Fibroblast of skin of left biceps (primary cell): ENCODE measurements at places on chromosomes 11 and 22.
A peak's percentile ranks its signal among the peaks of the same experiment; 100 is the strongest.

DNA sequence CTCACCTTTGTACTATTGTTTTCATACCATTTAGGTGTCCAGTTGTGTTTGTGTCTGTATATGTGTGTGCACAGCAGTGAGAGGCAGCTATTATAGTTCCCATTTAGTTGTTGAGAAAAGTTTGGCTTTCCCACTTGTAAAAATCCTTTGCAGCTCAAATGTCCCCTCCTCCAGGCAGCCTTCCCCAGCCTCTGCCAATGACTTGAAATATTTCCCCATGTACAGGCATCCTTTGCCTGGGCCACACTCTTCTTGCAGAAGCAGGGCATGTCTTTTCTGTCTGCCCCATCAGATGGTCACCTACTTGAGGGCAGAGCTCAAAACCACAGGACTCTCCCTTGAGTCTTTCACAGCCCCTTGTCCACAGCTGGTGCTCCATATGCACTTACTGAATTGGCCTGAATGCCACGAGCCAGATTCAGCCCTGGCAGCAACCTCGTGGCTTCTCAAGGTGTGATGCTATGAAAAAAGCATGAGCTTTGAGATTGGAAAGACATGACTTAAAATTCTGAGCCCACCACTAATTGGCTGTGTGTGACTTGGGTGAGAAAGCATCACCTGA is 39.3 kb downstream of the MYEOV start:
- DNase-seq, result no peak

GRCh38 chr22:37337204-37337943 is 55.1 kb downstream of the CYTH4 start:
- DNase-seq, result no peak

GRCh38 chr11:105092256-105093239 is 47.0 kb downstream of the CARD18 start:
- no peak for DNase-seq

- DNase-seq, result no peak
These were observed 19.6 kb upstream of the TXNRD2 start for GRCh38 chr22:19961201-19961580.

GRCh38 chr11:117618982-117619355 is 178.0 kb downstream of the DSCAML1 start:
- DNase-seq, result no peak

DNA sequence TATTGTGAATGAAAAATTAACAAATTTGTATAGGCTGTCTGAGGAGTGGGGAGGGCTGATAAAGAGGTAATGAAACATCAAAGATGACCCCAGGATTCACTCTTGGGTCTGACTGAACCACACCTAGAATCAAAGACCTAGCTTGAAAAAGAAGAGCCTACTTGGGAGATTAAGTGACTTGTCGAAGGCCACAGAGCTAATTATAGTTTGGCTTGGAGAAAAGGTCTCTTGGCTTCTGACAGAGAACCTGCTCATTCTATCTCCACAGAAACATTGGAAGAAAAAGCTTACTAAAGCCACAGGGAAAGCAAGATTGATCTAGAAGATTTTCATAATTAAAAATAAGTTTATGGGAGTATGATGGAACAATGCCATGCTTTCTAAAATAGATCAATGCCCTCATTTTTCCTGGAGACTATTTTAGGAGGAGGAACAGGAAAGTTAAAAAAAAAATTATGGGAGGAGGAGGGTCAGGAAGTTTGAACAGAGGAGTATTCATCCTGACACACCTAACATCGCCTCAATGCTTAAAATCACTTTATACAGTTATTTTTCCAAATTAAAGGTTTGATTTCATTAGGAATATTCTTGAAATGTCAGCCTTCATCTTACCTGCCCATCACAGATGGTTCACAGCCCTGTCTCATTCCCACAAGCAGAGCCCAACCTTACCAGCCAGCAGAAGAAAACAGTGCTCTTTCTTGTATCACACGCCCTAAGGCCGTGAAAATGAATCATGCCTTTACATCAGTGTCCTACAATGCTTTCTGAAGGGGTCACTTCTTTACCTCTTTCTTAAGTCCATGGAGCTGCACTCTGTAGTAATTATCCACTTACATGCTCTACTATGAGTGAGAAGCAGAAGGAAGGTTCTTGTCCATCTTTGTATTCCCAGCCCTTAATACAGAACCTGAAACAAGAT is 231.1 kb upstream of the MPPED2 start:
- DNase-seq, result no peak

DNA sequence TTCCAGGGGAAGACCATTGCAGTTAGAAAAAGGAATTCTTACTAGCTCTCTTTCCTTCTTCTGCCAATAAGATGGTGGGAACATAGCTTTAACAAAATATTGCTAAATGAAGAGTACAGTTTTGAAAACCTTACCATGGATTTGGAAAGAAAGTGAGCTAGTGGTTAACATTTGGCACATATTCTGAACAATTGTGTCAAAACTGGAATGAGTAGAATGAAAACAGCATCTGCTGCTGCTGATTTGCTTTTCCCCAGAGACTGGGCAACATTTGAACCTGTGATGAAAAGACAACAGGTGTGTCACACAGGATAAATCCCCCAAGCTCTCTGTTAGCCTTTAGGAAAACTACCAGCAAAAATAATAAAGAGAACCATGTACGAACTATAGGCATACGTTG is 761.4 kb downstream of the KCNA4 start:
- no peak for DNase-seq

GRCh38 chr22:50563413-50564160 is 868 bp upstream of the SYCE3 start:
- no peak for DNase-seq

- no peak for DNase-seq
These were observed 7.5 kb upstream of the RAG2 start for GRCh38 chr11:36605221-36606216.

GRCh38 chr11:44731685-44732430 is 5.1 kb downstream of the TSPAN18 start:
- peak; percentile 86 for DNase-seq

GRCh38 chr11:99117603-99118002 is 96.9 kb downstream of the CNTN5 start:
- DNase-seq, result no peak

DNA sequence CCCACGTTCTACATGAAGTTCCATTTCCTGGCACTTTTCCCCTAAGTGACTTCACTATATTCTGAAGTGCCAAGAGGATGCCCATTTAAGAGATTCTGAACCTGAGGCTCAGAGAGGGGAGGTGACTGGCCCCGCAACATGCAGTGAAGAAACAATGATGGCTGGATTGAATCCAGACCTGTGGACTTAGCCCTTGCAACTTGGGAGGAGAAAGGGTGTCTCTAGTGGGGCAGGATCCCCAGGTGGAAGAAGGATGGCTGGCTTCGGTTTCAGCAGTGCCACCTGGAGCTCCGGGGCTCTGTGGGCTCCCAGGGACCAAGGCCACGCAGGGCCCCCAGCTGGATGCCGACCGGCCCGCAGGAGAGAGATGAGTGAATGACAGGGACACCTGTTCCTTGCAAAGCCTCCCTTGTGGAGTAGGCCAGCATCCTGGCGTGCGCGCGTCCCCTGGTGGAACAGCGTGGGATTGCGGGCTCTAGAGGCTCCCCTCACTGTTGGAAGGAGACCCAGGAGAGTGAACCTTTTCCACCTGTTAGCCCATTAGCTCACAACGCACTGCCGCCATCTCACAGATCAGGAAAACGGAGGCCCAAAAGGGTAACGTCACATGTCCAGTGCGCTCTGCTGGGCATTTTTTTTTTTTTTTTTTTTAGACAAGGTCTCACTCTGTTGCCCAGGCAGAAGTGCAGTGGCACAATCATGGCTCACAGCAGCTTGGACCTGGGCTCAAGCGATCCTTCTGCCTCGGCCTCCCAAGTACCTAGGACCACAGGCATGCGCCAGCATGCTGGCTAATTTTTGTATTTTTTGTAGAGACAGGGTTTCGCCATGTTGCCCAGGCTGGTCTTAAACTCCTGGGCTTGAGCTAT is 104.7 kb downstream of the KIAA1671 start:
- DNase-seq, result no peak

- DNase-seq, result peak; percentile 51
These were observed 149.3 kb downstream of the FBXO7 start for GRCh38 chr22:32623943-32624342.

GRCh38 chr11:16831316-16832192 is 93.1 kb downstream of the C11orf58 start:
- no peak for DNase-seq

DNA sequence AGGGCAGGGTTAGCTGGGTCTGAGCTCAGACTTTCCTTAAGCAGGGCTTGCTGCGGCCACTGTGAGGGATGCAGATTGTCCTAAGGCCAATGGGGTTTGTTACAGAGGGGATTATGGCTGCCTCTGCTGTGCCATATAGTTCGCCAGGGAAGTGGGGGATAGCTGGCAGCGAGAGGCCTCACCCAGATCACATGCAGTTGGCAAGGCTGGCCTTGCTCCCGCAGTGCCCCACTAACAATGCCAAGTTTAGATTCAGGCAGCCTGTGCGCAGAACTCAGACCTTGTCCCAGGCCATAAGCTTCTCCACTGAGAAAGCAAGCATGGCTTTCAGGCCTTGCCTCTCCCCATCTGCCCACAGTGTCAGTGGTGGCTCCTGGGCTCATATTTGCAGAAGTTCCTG is 4.7 kb upstream of the APOL2 start:
- no peak for DNase-seq

GRCh38 chr11:12678092-12678491 is 3.9 kb downstream of the TEAD1 start:
- no peak for DNase-seq

- no peak for DNase-seq
These were observed 2.0 kb upstream of the NLRX1 start for GRCh38 chr11:119166368-119167076.

GRCh38 chr11:43686207-43686606 is 5.7 kb downstream of the HSD17B12 start:
- DNase-seq, result no peak

- no peak for DNase-seq
These were observed 26.2 kb downstream of the MCM5 start for GRCh38 chr22:35425971-35426800.

DNA sequence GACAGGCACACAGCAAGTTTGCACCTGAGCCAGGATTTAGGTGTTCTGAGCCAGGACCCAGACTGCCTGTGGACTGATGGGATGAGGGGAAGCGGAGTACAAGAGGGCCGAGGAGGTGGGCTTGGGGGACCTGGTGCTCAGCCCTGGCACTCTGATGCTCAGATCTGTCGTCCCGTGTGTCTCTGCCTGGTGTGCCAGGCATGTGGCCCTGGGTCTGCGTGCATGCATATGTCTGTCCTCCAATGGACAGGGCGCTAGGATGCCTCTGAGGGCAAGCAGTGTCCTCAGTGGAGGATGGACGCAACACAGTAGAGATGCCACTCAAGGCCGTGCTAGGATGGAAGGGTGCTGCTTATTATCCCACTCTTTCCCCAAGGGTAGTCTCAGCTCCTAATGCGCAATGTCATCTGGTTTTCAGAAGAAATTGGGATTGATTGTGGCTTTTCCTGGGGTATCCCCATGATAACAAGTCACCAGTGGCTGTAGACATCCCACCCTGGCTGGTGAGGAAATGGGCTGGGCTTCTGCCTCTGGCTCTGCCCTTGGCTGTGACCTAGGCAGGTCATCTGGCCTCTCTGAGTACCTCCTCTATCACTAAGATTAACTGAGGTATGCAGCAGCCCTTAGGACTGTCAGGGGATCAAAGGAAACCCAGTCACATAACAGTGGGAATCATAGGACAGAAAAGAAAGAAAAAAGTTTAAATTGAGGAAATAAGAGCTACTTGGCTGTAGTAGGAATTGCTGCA is 35.7 kb upstream of the SUSD2 start:
- no peak for DNase-seq

DNA sequence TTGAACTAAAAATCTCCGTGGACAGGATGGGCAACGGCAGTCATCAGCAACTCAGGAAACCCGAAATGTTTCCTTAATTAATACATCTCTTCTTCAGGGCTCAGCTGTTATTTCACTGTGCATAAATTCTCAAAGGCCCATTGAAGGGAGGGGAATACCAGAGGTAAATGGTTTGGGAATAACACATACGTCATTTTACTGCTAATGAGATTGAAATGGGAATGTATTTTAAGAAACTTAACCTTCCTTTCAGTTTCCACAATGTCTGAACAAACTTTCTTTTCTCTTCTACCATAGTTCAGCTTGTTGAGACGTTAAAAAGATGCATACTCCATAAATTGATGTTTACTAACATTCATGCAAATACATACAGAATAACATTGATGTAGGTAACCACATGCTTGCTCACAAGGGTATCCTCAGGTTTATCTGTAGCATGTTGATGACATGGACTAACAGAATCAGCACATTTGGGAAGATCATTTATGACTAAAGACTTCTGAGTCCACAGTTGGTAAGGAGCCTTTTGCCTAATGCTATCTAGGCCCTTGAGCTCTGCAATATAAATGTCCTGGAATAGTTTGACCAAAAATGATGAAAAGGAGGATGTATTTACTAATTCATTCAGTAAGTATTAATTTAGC is 7.7 kb upstream of the PRRG4 start:
- DNase-seq, result no peak

- DNase-seq, result no peak
These were observed 528 bp downstream of the FAT3 start for GRCh38 chr11:92225125-92225567.

- DNase-seq, result no peak
These were observed 6.0 kb upstream of the FGF3 start for GRCh38 chr11:69825037-69825834.

DNA sequence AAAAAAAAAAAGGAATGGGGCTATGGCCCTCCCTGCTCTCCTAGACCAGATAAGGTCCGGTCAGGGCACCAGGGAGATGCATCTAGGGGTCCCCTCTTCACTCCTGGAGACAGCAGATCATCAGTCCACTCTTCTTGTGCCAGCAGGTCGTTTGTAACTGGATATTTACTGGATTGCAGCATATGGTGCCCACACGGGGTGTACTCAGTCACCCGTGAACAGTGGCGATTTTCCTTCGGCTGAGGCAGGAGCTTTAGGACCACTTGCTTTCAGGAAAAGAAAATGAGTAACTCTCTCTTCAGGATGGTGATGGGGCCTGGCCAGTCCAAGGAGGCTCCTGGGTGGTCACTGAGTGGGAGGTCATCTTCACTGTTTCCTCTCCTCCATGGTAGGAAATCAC is 38.3 kb upstream of the RAB1B start:
- no peak for DNase-seq

DNA sequence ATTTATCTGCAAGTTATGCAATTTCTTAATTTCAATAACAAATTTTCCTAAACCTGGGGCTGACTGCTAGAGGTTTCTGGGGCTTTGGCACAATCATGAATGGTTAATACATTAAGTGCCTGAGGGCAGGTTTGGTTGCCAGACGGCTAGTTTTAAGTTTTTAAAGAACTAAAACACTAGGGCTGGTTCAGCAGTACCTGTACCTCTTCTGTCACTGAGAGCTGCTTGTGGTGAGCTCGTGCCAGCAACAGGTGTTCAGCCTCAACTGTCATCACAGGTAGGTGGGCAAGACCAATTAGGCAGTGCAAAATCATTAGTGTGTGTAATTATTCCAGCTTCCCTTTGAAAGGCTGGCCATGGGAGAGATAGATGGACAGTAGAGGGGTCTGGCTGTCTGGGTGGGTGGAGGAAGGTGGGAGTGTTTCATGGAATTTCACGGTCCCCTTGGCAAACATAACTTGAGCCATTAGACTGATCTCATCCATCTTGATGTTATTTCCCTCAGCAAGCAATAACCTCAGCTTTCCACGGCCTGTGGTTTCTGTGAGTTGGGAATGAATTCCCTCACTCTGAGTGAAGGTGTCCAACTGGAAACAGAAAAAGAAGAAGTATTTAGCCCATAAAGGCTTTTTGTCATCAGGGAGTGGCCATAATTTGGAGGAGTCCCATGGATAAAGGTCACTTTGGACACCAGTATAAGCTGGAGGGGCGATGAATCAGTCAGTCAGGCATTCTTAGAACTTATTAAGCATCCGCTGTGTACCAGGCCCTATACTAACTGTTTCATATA is 114.8 kb downstream of the SNX19 start:
- DNase-seq, result no peak
